Left renal pelvis (tissue), 4 donors: ENCODE measurements at places on chromosomes 2 and 18. TPM values are rescaled to one million over a fixed set of nuclear protein-coding genes. Genes with fewer than 3 reads are reported as not detected.
A peak's percentile ranks its signal among the peaks of the same experiment; 100 is the strongest.

GRCh38 chr2:11903085-11903606 lies 156.7 kb downstream of the LPIN1 start:
- no peak for DNase-seq

FARSB gene
- 24.8 TPM for polyA plus RNA-seq

GRCh38 chr2:227472265-227473121 lies 537 bp downstream of the AGFG1 start:
- peak; percentile 22 for DNase-seq

GRCh38 chr2:53438100-53438499 lies 329.5 kb upstream of the CHAC2 start:
- DNase-seq: no peak

GRCh38 chr18:64562651-64563050 lies 413.8 kb upstream of the LINC00305 start:
- DNase-seq: no peak

CHRNG gene
- polyA plus RNA-seq: 0.73 TPM

DNA sequence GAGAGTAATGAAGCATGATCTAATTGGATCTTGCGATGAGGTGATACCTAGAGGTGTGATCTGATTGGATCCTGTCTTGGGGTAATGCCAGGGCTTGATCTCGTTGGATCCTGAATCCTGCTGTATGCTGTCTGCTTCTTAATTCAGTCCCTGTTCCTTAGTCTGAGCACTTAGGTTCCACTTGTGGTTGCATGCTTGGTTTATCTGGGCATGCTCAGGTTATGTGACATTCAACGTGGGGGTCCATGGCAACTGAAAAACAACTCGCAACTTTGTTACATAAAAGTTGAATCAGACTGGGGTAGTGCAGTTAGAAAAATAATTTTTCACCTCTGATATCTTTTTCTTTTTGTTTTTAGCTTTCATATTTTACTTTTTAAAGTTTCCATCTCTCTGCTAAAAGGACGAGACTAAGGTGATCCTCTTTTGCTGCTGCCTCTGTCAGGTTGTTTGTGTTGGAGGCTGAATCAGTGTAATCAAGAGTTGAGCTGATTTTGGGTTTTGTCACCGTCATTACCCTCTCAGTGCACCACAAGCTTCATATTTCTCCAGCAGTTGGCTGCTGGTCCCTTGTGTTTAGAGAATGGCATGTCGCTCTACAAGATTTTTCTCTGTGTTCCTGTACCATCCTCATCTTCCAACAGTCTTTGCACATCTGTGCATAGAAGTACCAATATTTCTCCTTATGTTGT lies 67.9 kb downstream of the NCOA1 start:
- no peak for DNase-seq

- no peak for DNase-seq
Observed at GRCh38 chr18:71798986-71799673, 745.0 kb downstream of the CBLN2 start.
